CD4-positive, alpha-beta memory T cell (primary cell): ENCODE measurements at places on chromosomes 2 and 18.
A peak's percentile ranks its signal among the peaks of the same experiment; 100 is the strongest.

- no peak for DNase-seq
Observed at GRCh38 chr18:48612917-48613316, 74.1 kb downstream of the CTIF start.

DNA sequence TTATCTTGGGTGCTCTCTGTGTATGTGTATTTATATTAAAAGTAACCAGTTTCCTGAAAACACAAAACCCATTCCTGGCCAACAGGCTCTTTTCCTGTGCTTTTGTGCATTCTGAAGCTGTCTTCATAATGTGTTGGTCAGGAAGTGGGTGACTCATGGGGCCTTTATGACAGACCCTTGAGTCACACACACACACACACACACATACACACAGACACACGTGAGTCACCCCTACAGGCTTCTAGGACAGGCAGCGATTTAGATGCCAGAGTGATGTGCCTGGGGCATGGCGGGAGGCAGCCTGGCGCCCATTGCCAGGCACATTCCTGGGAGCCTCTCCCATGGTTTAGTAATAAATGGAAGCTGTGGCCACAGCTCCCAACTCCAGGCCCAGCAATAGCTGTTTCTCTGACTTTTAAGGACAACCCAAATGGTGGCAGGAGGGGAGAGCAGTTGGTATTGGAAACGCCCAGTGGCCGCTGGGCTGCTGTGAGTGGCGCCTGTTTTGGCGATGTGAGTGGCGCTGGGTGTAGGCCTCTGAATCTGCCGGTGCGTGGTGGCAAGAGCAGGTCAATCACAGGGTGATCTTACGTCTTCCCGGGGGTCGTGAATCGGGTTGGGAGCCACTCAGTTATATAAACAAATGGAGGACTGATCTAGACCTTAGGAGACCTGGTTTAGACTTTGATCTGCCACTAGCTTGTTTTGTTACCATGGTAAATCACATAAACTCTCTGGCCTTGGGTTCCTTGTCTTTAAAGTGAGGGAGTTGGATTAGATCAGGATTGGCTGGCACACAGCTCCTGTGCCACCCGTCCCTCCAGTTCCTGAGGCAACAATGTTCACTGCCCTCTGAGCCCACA, 150.7 kb upstream of the DLX2 start:
- DNase-seq = no peak

GRCh38 chr2:224894356-224894755, 147.9 kb downstream of the DOCK10 start:
- DNase-seq = peak; percentile 8

GRCh38 chr18:44409071-44409470, 271.6 kb upstream of the SETBP1 start:
- DNase-seq = no peak

- no peak for DNase-seq
Observed at GRCh38 chr18:75204732-75205513, 4.0 kb downstream of the PTGR3 start.

DNA sequence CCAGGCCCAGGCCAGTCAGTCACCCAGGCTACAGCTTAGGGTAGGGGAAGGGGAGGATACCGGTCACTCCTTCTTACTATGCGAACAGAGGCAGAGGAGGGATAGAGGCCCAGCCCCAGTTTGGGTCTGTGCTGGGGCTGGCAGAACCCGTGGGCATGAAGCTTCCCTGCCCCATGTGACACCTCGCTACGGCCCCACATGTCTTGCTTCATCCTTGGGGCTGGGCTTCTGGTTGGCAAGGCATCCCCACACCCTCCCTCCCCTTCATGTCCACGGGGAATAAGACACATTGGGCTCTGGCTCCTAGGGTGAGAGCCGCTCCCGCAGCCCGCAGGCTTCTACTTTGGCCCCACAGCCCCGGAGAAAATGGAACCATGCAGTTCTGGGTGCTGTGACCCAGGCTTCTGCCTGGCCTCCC, 32.4 kb downstream of the HS1BP3 start:
- no peak for DNase-seq

DNA sequence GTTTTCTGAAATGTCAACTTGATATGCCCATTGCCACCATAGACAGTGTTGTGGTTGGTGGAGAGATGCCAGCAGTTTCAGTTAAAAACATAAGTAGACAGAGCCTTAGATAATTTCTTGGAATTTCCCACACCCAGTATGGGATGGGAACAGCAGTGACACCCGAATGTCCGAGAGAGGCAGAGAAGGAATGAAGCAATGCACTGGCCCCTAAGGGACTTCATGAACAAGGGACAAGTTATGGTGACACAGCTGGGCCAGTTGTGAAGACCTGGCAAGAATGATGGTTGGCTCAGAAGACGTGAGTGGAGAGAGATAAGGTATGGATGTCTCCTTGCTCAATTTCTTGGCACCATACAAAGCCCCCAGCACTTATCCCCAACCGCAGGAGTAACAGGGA, 165.2 kb upstream of the APCDD1 start:
- DNase-seq = no peak
